ENCODE measurements at places on chromosomes 2 and 18.

- no peak for DNase-seq
Measured at GRCh38 chr2:186027922-186028321, 289.3 kb downstream of the FSIP2 start.

GRCh38 chr2:86697551-86698104, 22.5 kb upstream of the RMND5A start:
- DNase-seq = no peak

- no peak for DNase-seq
Measured at GRCh38 chr2:56871644-56872043, 687.9 kb downstream of the CCDC85A start.

DNA sequence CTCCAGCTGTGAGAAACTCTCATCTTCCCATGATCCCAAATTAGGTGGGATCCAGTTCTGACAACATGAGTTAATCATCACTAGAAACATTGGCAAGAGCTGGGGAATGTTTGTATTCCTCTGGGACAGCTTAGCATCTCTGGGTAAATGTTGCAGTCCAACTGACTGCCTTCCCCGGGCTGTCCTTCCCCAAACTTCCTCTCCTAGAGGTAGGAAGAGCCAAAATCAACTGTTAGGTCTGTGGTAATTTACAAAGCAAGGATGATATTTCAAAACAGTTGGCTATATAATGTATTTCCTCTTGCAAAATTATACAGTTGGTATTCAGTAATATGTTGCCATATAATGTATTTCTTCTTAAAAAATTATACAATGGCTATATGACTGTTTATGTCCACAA, 148.5 kb downstream of the MGAT5 start:
- DNase-seq = no peak

Measured in NCI-H1417 (cell line).